ENCODE measurements at places on chromosomes 3 and 15.
A peak's percentile ranks its signal among the peaks of the same experiment; 100 is the strongest.

DNA sequence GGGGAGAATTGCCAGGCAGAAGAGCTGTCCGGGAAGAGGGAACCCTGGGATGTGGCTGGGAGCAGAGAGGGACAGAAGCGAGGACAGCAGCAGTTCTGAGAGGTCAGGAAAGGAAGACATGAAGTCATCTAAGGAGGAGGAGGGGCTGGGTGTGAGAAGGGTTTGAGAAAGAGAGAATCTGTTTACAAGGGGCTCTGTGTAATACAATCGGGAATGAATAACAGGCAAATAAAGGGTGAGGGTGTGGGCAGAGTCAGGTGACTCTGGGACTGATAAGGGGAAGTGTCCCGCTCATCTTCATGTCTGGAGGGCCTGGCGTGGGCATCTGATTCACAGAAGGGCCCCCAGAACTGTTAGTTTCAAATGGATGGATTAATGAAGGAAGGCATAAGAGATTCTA, 191.3 kb downstream of the XXYLT1 start:
- no peak for DNase-seq

- no peak for DNase-seq
These were observed 600.6 kb upstream of the SEMA6D start for GRCh38 chr15:47116698-47117097.

GRCh38 chr3:101362406-101362805, 42.0 kb upstream of the IMPG2 start:
- DNase-seq: no peak

- DNase-seq: no peak
These were observed 241.7 kb downstream of the FEZF2 start for GRCh38 chr3:62131620-62132019.

GRCh38 chr3:152071924-152072323, 196.8 kb upstream of the MBNL1 start:
- DNase-seq: no peak

DNA sequence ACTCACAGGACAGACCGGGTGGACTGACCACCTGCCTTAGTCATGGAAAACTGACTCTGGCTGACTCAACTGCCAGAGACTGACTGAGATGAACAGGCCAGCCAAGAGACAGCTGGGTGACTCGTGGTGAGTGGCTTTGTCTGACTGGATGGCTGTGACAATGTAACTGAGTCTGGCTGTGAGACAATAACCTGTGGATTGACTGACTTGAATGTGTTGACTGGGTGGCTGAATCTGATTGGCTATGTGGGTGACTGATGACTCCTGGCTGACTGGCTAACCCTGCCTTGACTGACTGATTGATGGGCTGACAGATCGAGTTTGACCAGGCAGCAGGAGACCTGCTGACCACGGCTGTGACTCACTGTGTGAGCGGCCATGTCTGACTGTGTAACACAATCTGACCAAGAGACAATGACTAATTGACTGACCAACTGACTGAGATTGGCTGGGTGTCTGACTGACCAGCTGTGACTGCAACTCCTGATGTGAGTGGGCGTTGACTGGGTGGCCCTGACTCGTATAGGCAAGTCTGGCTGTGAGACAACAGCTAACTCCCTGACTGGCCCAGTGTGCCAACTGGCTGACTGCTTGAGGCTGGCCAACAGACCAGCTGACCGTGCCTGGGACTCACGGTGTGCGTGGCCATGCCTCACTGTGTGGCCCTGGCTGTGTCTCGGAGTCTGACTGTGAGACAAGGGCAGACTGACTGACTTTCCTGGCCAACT, 509.1 kb downstream of the SHQ1 start:
- DNase-seq: no peak

GRCh38 chr3:111071257-111072030, at the start of gene NECTIN3:
Gene NECTIN3, plus strand, starts transcription at chr3:111071816. Its CDS starts 202 bp downstream, at chr3:111072018.
- DNase-seq: peak; percentile 85

DNA sequence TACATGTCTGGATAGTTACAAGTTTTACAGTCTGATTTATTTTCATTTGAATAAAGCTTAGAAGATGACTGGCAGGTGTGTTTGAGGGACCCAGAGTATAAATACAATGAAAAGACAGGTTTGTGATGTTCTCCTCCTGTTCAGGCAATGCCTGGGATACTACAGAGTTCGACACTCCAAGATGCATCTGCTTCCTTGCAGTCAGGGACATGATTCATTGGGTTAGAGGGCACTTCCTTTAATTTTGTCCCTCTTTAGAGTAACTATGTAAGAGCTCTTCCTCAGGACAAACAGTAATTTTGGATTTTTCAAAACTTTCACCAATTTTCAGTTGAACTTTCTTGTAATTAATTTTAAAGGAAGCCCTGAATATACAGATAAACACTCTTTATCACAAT, 102.0 kb downstream of the LMLN start:
- DNase-seq: no peak

DNA sequence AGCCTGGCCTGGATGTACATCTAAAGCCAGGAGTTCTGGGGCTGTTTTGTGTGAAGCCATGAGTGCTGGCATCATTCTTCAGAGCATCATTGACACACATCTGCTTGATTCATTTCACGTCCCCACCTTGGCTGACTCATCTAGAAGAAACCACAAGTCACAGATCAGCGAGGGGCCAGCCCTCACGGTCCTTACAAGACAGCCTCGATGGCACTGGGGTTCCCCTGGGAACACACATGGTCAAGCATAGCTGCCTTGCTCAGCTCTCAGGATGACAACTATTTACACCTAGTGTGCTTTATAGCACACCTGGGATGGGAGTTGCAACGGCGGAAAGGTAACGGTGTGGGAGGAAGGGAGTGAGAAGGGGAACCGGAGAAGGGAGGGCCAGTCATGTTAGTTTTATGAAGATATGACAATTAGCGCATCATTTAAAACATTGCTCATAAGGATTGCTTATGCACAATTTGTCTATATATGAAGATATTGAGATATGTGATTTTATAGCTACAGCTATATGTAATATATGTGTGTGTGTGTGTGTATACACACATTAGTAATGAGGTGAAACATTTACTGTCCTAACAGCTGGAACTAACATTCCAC, 227.1 kb downstream of the RPLP1 start:
- no peak for DNase-seq

- no peak for DNase-seq
These were observed 145.4 kb downstream of the GAP43 start for GRCh38 chr3:115768661-115769060.

- no peak for DNase-seq
These were observed 10.5 kb upstream of the TRA2B start for GRCh38 chr3:185948292-185948691.

- DNase-seq: no peak
These were observed 585 bp downstream of the KIF23 start for GRCh38 chr15:69414701-69415167.

GRCh38 chr3:172987273-172987672, 153.8 kb downstream of the SPATA16 start:
- no peak for DNase-seq

- DNase-seq: no peak
These were observed 42.1 kb downstream of the SEMA3G start for GRCh38 chr3:52402706-52403270.

GRCh38 chr3:188217011-188217463, 63.1 kb downstream of the LPP start:
- DNase-seq: no peak

GRCh38 chr3:13053420-13053819, 19.8 kb downstream of the IQSEC1 start:
- no peak for DNase-seq

- DNase-seq: no peak
These were observed 181.3 kb upstream of the CTDSPL start for GRCh38 chr3:37680401-37680800.

DNA sequence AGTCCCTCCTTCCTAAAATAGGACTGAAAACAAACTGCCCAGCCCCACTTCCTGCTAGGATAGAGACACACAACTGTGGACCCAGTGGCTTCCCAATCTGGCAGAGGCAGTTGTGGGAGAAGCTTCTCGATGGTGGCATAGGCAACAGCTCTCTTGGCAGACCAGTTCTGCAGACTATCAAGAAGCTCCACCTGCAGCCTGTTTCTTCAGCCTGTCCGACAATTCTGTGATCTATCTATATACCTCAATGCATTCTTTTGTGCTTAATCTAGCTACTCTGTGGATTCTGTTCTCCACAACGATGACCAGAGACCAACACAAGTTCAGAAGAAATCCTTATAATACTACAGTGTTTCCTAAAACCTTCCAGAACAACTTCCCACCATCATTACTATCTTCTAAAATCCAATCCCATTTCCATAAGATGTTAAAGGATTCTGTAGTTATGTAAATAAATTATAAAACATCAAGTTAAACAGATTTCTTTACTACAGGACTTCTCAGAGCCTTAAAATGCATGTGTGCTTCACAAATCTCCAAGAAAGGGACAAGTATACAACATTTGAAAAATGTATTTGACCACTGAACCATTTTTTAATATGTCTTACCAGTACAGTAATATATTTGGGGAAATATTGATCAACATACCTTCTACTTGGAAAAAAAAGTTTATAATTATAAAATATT, 57.7 kb downstream of the IGF2BP2 start:
- no peak for DNase-seq

DNA sequence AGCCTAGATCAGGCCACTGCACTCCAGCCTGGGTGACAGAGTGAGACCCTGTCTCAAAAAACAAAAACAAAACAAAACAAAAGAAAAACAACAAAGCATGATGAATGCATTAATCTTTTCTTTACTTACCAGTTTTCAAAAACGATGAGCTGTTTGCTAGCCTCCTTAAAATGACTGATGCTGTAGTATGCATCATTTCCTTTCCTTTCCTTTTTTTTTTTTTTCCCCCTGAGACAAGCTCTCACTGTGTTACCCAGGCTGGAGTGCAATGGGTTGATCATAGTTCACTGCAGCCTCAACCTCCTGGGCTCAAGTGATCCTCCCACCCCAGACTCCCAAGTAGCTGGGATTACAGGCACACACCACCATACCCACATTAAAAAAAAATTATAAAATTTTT, 202.0 kb downstream of the ADAMTSL3 start:
- no peak for DNase-seq

DNA sequence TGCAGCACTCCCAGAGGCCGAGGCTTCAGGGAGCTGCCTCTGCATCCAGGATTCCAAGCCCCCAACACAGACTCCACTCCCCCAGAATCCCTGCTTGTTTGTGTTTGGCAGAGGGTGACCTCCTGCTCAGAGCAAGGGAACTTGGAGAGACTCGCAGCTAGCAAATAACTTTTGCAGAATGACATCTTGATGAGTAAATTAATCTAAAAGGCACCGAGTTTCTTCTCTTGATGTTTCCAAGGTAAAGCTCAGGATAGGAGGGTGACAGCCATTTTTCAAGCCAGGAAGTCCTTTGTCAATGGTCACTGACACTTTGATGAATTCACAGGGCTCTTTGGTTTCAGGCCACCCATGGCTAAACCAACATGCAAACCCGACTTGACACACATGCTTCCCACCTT, 523.0 kb downstream of the NTRK3 start:
- no peak for DNase-seq

DNA sequence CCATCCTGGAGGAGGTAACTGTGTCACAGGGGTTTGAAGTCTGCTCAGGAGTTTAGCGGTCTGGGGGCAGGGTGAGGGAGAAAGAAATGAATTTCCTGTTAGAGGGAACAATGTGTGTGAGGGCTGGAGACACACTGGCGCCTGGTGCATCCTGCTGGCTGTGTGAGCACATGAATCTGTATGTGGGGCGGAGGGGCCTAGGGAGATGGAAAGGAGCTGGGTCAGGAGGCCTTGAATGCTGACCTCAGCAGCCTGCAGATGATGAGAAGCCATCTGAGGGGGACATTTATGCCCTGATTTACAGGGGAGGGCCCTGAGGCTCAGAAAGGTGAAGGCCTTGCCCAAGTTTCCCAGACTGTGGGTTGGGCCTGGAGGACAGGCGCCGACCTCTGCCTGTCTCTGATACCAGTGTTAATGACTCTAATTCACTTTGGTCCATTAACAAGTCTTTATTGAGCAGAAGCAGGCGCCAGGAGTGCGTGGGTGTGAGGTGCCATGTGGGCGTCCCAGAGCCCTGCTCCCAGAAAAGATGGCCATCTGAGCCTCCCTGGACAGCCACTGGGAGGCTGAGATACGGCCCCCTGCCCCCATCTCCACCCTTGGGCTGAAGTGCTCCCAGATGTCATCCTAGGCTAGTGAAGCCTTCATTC, 34.8 kb downstream of the LINGO1 start:
- DNase-seq: no peak

DNA sequence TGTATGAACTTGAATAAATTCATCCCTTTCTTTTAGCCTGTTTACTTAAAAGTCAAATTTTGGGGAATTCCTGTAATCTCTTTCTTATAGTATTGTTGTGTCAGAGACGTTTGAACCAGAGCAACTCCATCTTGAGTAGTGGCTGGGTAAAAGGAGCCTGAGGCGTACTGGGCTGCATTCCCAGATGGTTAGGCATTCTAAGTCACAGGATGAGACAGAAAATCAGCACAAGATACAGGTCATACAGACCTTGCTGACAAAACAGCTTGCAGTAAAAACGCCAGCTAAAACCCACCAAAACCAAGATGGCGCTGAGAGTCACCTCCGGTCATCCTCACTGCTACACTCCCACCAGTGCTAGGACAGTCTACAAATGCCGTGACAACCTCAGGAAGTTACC, 94.5 kb downstream of the P3H2 start:
- DNase-seq: no peak

DNA sequence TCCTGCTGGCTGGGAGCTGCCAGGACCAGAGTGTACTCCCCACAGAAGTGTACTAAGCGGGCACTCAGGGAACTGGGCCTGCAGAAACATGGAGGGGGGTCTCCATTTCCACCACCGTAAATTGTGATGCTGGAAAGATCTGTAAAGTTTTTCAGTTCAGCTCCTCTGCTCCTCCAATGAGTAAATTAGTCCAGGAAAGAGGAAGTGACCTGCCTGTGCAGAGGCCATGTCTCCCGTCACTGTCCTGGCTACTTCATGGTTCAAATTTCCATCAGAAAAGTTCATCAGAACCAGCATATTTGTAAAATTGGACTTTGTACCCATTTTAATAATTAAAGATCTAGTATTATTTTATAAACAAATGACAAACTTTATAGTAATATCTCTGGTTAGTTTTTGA, 226.7 kb upstream of the THBS1 start:
- DNase-seq: no peak

DNA sequence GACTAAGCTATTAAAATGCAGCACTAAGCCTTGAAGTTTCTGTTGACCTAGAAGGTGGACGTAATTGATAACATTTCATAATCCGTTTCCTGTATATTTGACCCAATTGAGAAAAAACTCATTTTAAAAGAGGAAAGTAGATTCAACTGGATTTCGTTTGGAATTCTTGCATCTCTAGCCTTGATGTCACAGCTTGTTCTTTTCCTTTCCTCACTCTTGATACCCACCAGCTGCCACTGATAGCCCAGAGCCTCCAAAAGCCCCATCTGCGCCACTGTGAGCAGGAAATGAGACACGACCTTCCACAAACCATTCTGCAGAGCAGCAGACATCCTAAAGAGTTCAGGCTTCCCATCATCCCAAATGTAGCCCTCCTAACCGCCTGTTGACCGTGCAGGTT, 61.8 kb downstream of the FOXB1 start:
- no peak for DNase-seq

DNA sequence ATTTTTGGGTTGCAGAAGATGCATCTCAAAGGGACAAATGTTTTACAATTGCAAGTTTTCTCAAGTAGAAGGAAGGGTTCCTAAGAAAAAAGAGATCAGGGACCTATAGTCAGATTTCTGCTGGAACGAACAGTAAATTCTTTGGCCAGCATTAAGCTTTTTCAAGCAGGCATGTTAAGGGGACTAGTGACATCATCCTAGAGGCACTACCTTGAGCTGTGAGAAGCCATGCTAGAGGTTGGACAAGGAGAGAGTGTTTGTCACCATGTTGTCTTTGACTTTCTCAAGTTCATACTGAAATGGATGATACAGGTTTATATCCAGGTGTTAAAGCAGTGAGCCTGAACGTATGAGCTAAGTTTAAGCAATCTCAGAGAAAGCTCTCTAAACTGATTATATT, 85.2 kb upstream of the WDR72 start:
- no peak for DNase-seq
